Putamen (tissue), 1 donor: ENCODE measurements at places on chromosomes 7 and 10.

DNA sequence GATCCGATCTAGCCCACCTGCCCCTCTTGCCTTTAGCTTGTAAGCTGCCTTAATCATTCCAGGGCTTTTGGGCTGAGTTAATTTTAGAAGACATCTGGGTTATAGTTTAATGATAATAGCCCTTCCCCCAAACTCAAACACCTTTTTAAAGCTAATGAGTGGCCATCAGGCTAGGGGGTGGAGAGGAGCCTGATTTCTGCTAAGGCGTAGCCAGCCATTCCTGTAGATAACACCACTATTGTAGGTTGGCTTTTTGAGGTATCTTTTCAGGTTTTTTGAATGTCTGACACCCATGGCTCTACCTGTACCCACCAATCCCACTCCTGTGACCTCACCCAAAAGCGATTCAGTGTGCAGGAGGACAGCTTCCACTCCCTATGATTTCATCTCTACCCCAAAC, 7.6 kb upstream of the SYPL1 start:
- no peak for DNase-seq

DNA sequence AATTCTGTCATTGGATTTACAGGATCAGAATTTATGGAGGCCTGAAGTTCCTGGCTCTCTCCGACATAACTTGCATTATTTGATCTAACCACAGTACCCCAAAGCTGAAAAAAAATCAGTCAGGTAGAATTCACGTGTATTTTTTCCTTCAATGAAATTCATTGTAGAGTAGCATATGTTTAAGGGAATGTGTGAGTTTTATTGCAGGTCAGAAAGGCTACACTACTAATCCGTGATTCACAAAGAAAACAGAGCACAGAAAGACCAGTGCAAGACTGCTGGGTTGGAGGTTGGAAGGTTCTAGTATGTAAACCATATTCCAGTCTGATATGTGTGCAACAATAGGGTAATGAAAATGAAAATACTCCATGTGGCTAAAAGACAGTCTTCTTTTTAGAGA, 247.0 kb upstream of the FERD3L start:
- no peak for DNase-seq

- no peak for DNase-seq
These were observed 20.8 kb upstream of the RET start for GRCh38 chr10:43055991-43056567.

DNA sequence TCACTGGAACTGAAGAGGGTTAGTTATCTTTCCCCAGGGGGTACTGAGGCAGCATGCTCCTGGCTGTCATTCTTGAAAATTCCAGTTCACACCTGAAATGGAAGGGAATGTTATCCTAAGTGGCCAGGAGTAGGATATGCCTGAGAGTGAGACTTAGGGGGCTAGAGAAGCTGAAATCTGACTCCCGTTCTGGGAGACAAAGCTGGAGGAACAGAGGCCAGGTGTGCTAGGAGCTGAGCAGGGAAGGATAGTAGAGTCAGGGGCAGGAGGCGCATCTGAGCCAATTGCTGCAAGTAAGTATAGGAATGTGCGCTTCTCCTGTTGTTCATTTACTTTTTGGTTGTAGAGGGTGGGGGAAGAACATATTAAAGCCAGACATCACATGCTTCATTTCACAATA, 58.1 kb upstream of the KIAA1217 start:
- no peak for DNase-seq

DNA sequence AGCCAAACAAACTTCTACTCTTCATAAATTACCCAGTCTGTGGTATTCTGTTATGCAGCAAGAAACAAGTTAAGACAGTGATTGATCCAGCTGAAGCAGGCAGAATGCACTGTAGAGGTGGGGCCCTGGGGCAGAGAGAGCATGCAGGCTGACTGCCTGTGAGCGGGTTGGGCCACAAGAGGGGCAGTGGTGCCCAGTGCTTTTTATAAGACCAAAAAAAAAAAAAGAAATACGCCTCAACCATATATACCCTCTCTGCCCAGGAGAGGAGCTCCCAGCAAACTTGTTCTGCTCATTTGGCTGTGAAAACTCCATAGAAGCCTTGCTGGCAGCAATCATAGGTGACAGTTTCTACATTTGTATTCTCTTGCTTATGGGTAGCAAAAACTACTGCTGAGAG, 104.7 kb downstream of the SORBS1 start:
- no peak for DNase-seq

GRCh38 chr7:109611656-109612055, 1042.0 kb downstream of the DNAJB9 start:
- no peak for DNase-seq

- no peak for DNase-seq
These were observed 109.9 kb downstream of the AHR start for GRCh38 chr7:17408245-17408903.

GRCh38 chr10:78476844-78477243, 443.2 kb downstream of the RPS24 start:
- no peak for DNase-seq

DNA sequence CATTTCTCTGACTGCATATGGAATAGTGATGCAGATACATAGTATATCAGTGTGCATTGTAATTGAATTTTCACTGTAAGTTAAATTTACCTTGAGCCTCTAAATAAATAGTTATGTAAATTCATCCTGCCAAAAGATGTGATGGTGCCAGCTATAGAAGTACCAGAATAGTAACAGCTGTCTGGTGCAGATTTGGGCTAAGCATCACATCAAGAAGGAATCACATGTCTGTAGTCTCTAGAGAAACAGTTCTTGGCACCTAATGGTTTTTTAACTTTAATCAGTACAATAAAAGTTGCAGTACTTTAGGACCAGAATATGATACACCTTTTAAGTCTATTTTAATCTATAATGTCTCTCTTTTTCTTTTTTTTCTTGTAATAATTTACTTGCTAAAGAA, 17.4 kb downstream of the PLEKHA1 start:
- DNase-seq, result no peak

DNA sequence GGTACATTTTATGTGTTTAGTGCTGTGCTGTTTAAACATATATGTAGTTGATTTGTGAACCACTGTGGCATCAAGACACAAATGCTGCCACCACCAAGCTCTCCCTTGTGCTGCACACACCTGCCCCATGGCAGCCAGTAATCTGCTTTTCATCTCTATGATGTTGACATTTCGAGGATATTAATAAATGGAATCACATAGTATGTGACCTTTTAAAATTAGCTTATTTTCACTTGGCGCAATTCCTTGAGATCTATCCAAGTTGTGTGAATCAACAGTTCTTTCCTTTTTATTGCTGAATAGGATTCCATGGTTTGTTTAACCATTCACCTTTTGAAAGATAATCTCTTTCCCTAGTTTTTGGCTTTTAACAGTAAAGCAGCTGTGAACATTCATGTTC, 73.1 kb downstream of the BMPR1A start:
- DNase-seq, result no peak

DNA sequence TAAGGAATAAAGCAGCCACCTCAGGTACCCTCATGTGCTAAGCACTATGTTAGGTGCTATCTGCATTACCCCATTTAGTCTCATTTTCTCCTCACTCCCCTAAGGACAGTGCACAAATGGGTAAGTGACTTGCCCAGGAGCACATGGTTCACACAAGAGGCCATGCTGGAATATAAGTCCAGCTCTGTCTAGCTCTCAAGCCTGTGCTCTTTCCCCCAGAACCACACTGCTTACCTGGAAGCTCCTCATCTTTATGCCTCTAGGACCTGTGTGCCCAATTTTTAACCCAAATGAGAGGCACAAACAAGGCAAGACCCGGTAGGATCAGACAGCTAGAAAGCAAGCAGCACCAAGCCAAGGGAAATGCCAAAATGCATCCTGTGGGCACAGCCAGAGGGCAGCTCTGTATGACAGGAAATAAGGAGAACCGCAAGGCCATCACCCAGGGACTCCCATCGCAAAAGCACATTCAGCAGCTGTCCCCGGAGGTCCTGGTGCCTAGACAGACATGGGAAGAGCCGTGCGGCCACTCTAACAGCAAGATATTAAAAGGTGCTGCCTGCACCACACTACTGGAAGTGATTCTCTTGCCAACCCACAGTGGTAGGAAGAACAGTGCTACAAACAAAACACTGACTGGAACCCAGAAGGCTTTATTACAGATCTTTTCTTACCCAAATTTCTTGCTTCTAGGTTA, 88.1 kb downstream of the GSAP start:
- no peak for DNase-seq

DNA sequence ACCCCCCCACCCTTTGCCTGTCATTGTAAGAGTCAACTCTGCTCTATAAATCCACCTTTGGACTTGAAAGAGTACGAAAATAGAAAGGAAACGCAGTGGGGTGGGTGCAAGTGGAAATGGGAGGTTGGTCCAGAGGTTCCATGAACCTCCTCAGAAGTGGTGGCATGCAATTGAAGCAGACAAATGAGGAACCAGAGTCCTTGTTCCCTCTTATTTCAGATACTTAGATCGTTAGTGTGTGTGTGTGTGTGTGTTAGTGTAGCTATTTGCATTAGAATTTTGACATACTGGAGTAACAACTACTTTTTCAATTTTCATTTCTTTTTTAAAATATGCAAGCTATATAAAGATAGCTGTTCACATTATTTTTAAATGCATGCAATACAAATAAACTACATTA, 18.1 kb upstream of the TFAM start:
- no peak for DNase-seq

GRCh38 chr10:46042527-46042926, 3.5 kb downstream of the MSMB start:
- no peak for DNase-seq

- DNase-seq, result peak; percentile 54
These were observed 415.5 kb upstream of the COBL start for GRCh38 chr7:51732116-51732515.

GRCh38 chr10:100036850-100037249, 27.1 kb upstream of the DNMBP start:
- DNase-seq, result no peak
